Mucosa of gallbladder (tissue), 1 donor: ENCODE measurements at places on chromosomes 5 and 9.

GRCh38 chr9:106632621-106633020 lies 230.3 kb upstream of the ZNF462 start:
- no peak for DNase-seq

- DNase-seq, result peak; percentile 78
Measured at GRCh38 chr9:133417541-133418461, at the start of gene REXO4. Gene REXO4, minus strand, starts transcription at chr9:133418010. Its CDS starts 166 bp downstream, at chr9:133417844.

GRCh38 chr9:124551472-124552272 lies 44.5 kb upstream of the NR5A1 start:
- DNase-seq, result peak; percentile 19

- no peak for DNase-seq
Measured at GRCh38 chr5:14171621-14172020, 28.5 kb downstream of the TRIO start.

GRCh38 chr5:153713943-153714342 lies 223.5 kb downstream of the GRIA1 start:
- no peak for DNase-seq

- no peak for DNase-seq
Measured at GRCh38 chr9:98456156-98456613, 200.7 kb upstream of the TBC1D2 start.

- no peak for DNase-seq
Measured at GRCh38 chr9:73199886-73200285, 48.2 kb downstream of the ANXA1 start.

DNA sequence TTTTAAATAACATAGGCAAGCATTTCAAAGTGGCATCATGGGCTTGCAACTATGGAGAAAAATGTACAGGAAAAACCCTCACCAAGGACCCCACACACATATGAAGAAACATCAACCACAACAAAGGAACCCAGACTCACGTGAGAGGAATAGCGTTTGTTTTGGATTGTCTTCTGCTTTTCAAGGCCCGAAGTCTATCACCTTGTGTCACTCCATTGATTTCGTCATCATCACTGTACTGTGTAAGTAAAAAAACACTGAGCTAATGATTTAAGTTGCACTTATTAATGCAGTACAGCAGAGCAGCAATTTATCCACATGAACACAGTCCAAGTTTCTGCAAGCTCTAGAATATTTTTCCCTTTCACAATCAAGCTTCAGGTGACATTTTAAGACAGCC lies 72.4 kb downstream of the HABP4 start:
- no peak for DNase-seq

GRCh38 chr5:170219615-170220014 lies 13.2 kb upstream of the C5orf58 start:
- no peak for DNase-seq

DNA sequence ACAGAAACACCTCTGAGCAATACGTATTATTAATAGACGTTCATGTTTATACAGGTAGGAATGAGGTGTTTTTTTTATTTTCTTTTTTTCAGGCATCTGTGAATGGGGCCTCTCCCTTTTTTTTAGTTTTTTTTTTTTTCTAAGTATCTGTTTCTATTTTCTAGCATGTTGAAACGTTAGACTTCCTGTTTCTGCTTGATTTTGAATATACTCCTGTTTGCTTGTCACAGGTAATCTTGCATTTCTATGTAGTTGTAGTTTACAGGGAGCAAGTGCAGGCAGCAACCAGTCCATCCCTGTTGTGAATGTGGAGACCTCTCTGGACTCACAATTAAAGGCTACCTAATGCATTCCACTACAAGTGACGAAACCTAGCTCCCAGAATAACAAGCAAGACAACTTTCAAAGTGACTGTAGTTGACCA lies 22.8 kb upstream of the TNFAIP8 start:
- DNase-seq, result no peak

GRCh38 chr5:135596788-135597187 lies 18.0 kb upstream of the CXCL14 start:
- DNase-seq, result no peak

- no peak for DNase-seq
Measured at GRCh38 chr9:18996211-18996610, 36.8 kb downstream of the SAXO1 start.

DNA sequence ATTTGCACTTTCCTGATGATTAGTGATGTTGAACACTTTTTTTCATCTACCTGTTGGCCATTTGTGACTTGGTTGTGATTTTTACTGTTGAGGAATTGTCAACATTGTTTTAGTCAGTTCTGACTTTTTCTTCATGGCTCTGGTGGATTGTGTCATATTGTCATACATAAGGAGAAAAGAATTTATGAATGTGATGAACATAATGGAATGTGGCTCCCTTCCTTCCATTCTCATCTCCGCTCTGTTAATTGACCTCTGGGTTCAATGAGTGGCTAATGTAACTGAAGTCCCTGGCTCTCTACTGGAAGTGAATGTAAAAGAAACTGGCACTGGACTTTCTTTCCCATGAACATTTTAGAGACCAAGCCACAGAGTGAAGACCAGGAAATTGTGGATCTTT lies 49.2 kb downstream of the KIAA1958 start:
- DNase-seq, result no peak

- no peak for DNase-seq
Measured at GRCh38 chr5:77972469-77973252, 196.5 kb upstream of the TBCA start.

DNA sequence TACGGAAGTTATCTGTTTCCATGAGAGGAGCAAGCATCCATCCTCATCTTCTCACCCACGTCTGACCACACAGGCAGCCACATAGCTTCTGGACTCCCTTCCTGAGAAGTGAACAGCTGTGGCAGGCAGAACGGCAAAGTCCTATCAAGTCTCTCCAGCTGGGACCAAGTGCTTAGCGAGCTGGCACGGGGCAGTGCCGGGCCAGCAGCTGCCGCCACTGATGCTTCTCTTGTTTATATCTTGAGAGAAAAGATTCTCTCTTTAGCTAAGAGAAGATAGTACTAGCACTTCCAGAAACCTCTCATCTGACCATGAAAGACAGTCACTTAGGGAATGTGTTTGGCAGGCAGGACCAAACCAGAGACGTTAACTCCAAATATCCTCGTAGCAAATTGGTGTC lies 37.2 kb downstream of the PLAC8L1 start:
- no peak for DNase-seq

DNA sequence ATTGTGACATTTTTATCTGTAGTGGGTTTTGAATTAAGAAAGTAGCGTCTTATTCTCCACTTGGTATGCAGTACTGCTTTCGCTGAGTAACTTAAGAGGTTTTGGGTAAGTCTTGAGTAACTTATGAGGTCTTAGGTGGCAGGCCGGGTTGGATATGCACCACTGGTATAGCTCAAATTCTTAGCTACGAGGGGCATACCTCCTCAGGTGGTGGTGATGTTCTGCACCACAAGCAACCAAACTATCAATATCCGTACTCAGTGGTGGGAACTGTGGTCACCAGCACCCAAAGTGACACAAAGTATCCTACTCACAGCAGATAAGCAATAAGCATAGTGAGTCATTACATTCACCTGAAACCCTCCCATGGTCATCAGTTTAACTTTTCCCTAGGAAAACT lies 13.7 kb downstream of the SMC2 start:
- no peak for DNase-seq

DNA sequence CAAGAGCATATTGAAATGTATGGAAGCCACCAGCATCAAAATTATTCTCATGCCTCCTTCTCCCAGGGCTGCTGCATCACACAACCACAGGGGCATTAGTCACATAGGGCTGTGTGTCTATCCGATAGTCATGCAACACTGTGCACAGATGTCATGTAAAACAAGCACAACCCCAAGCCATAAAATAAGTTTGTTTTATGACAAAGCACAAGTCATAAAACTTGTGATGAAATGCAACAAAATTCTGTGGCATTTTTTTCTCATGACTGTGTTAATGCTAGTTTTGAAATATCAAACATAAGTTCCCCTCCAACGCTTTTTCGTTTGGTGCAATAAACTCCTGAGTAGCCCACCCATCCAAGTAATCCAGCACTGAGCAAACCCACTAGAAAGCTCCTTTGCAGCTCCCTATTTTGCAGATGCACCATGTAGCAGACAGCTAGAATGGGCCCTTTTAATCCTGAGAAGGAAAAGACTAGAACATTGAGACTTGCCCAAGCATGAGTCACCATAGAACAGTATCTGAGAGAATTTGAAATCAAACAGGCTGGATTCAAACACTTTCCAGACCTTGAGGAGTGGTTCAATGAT lies 93.3 kb upstream of the ZNF366 start:
- no peak for DNase-seq

DNA sequence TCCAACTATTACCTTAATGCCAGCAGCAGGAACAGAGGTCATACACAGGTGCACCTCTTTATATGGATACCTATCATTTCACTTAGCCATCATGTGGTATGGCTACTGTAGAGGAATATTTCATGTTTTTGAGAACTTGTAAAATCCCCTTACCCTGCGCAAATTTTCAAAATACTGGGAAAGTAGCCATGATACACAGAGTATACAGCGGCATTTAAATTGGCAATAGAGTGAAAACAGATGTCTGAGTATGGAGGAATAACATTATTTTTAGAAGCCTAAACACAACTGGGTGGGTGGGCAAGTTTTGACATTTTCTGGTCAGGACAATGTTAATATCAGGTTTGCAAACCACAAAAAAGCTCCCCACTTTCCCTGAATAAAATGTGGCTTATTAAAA lies 109.5 kb downstream of the SMIM23 start:
- no peak for DNase-seq

- peak; percentile 75 for DNase-seq
Measured at GRCh38 chr9:106920701-106921283, 57.8 kb downstream of the ZNF462 start.

- no peak for DNase-seq
Measured at GRCh38 chr5:92907938-92908606, 672.9 kb downstream of the NR2F1-AS1 start.

DNA sequence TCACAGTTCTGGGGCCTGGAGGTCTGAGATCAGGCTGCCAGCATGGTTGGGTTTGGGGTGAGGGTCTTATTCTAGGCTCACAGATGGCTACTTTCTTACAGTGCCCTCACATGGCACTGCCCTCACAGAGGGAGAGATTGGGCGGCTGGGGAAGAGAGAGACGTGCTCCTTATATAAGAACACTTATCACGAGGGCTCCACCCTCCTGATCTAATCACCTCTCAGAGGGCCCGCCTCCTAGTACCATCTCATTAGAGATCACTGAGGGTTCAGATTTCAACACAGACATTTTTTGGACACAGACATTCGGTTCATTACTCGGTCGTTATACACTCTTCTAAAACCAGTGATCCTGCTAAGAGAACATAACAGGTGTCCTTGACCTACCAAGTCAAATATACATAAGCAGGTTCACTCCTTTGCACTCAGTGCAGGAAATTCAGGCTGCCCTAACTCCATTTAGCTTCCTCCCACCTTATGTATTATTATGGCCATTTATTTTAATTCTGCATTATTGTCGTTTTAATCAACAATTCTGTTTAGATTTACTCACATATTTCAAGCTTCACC lies 121.7 kb downstream of the ICE1 start:
- DNase-seq, result no peak

- no peak for DNase-seq
Measured at GRCh38 chr5:138963763-138964371, 88.7 kb upstream of the LRRTM2 start.

DNA sequence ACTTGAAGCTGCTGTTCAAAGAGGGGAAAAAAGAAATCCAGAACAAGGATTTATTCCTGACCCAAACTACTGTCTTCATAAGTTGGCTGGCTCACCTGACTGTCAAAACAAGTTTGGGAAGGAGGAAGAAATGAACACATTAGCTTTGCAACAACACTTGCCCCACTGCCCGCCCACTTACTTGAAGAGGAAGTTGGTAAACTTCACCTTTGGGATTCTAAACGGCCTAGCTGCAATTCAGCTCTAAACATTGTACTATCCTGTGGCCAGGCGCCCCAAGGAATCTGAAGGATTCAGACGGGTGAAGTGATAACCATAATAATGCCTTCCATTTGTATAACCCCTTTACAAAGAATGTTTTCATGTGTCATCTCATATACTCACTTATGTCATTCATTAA lies 199.4 kb downstream of the ARRDC3 start:
- no peak for DNase-seq

DNA sequence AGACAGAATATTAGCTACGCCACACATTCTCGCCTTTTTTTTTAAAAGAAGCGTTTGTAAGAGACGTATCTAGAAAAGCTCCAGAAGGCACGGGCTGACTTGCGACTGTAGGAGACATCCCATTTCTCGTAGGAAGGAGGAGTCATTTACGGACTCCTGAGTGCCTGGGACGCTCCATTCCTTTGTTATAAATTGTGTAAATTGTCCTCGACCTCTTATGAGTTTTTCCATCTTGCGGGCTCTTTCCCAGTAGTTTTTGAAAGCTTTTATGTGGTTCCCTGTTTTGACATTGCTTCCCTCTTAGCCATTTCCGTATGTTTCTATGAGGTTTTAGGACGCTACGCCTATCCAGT lies 1.0 kb downstream of the RABL6 start:
- no peak for DNase-seq

- no peak for DNase-seq
Measured at GRCh38 chr5:99955006-99955405, 580.2 kb upstream of the FAM174A start.

GRCh38 chr5:169426784-169427183 lies 125.8 kb upstream of the SLIT3 start:
- no peak for DNase-seq

DNA sequence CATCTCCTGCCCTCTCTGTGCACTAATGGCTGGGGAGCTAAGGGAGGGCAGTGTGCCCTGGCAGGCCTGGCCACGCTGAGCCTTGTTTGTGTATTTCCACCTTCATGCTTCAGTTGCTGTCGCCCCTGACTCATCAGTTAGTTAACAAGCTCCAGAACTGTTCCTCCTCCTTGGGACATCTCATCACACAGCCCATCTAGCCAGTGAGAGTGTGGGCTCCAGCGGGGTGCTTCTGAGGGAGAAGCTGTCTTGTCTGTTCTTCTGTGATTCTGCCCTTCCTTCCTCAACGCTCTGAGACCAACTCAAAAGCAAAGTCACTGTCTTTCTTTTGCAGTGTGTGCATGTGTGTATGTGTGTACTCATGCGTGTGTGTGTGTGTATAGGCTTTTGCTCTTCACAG lies 58.3 kb upstream of the CPEB4 start:
- DNase-seq, result no peak

DNA sequence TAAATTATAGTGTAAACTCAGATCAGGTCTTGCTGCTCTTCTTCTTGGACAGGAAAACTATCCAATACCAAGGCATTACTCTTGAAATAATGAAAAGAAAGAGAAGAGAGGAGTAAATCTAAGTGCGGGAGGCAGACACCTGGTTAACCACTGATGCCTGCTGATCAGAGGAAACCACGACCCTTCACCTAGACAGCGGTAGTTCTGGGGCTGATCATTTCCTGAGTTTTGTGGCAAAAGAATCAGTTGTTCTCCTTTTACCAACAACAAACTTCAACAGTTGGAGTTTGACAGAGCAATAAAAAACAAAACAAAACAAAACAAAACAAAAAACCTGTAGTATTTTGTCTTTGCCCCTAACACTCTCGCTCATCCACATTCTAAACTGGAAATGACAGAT lies 3.0 kb downstream of the RLN1 start:
- DNase-seq, result no peak

DNA sequence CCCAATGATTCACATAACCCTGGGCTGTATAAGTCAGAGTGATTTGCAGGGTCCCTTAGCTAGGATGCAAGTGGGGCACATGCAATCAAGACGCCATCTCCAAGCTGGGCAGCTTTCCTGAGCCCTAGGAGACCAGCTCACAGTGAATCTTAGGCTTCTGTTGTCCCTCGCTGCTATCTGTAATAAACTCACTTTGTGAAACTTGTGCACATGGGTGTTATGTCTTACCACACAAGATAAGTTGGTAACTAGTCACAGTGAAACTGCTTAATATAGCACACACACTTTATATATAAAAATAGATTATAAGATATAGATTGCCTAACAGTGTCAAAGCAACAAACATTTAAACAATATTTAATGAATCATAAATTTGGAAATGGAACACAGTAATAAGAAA lies 658.5 kb downstream of the SLCO4C1 start:
- no peak for DNase-seq
